Dermis blood vessel endothelial cell (primary cell): ENCODE measurements at places on chromosomes 3 and 15.

- DNase-seq = no peak
These were observed 39.7 kb upstream of the RNU6-1 start for GRCh38 chr15:67879440-67880129.

DNA sequence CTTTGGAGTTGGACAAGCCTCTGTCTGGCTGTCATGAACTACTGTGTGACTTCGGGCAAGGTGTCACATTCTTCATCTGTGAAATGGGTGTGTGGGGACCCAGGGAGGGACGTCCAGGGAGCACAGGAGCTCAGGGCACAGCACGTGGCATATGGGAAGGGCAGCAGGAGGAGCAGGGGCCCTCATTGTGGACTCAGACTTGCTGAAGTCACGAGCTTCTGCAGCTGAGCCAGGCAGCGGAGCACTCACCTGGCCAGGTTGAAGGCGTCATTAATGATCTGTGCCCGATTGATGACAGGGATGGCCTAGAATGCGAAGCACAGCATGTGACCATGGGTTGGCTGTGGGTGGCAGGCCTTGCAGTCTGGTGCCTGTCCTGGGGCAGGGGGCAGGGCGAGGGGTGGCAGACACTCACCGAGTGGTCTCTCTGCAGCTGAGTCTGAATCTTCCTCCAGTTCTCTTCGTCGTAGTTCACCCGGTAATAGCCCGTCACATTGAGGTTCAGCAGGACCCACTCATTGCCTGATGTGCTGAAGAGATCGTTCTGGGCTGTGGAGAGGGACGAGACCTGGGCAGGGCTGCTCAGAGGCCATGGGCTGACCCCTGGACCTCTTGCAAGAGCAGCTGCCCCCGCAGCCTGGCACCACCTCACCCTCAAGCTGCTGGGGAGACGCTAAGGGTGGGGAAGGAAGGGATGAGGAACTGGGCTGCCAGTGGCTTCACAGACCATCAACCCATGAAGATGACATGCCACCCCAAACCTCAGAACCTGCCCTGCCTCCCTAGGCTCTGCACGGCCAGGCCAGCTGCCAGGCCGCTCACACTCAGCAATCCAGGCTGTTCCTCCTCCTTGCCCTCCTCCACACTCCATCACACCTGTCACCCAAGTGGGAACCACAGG, 15.4 kb downstream of the ANPEP start:
- DNase-seq = no peak

DNA sequence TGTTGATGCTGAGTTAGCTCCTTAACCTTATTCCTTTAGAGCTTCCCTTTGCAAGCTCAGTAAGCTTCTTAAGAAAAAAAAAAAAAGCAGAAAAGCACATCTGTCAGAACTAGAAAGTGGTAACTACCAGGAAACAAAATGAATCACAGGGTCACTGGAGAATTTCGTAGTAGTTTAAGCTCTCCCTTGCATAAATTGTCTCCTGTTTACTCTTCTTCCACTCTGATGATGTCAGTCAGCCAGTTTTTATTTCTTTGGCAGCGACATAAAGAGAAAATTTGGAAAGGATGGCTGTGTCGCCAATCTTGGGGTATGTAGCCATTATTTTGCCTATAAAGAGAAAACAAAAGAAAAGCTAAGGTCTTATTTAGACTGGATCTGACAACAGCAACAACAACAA, 3.2 kb upstream of the GABRR3 start:
- DNase-seq = no peak

GRCh38 chr3:32959371-32959770, 7.9 kb downstream of the CCR4 start:
- no peak for DNase-seq

DNA sequence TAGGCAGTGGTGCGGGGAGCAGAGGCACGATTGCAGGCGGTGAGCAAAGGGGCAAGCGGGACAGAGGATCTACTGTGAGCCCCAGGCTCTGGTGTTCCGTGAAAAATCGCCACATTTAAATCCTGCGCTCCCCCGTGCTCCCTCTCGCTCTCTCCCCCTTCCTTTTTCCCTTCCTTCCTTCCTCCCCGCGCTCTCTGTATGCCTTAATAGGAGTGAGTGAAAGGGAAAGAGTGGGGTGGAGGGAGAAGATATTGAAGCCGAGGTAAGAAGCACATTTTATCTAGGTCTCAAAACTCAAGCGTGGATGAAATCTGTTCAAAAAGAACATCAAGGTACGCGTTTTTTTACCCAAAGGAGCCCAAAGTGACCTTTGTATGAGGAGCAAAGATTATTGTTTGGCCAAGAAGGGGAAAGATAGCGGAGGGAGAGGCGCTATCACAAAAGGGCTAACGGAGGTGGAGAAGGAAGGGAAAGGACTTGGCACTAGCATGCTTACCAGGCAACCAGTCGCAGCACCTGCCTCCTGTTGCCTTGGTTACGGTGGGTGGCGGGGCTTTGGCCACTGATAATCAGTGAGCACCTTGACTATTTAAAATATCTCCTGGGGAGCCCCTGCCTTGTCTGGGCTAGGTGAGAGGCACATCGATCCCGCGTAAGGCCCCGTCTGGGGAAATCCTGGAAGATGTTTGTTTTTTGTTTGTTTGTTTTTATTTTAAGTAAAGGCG, 14.9 kb upstream of the AEN start:
- no peak for DNase-seq

DNA sequence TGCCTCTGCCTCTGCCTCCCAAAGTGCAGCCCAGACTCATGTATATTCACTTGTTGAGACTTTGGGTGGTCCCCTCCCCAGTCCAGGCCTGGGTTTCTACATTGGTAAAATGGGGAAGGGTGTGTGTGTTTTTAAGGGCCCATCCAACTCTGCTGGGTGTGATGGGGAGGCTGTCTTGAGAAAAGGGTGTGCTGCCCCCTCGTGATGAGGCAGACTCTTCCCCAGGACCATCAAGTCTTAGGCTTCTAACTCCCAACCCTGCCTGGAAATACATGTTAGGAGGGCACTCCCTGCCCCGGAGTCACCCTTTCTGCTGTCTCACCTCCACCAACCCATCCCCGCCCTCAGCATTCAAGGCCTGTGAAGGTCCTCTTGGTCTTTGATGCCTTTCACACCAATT, 4.4 kb upstream of the PTPN23 start:
- no peak for DNase-seq

DNA sequence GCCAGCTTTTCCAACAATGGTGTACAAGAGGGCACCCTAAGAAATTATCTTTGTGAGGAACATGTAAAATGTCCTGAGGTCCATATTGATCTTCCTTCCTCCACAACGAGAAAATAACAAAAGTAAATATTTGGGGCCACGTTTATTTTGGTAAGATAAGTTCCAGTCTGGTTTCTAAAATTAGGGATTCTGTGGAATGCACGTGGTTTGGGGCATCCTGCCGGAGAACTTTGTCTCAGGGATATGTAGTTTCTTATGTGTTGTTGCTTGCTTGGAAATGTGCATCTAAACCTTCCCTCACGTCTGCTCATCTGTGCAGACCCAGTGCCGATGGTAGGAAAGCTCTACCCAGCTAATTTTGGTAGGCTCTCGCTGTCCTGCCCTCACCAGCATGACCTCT, 62.8 kb downstream of the CTDSPL start:
- no peak for DNase-seq

DNA sequence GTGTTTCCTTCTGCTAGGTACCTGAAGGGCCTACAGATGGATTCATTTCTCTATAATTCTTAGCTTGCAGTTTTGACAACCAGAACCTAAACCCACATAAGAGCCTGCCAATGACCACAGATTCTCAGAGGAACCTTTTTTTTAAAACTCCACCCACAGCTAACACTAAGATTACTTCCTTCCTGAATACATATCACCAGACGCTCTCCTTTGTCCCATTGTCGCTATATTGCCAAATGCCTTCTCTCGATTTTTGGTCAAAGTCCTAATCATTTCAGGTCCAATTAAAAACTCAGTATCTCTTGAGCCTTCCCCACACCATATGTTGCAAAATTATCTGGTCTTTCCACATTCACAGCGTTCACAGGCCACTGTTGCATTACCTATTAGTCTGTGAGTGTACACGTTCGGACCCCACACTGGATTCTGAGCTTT, 12.4 kb downstream of the ZNF710 start:
- DNase-seq = peak; percentile 27

DNA sequence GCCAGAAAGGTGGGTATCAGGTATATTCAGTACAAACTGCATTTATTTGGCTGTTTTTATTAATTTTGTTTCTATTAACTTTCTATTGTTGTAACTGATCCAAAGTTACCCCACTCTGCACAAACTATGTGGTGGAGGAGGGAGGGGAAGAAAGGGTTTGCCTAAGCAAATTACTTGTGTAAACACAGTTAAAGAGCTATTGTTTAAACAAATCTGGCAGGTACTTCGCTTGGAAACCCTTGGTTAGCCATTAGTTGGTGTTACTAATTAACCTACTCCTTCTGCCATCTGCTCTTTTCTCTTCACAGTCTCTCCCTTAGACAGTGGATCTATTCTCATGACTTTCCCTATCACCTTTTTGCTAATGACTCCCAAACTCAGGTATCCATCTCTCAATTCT, 328.4 kb upstream of the NECTIN3 start:
- no peak for DNase-seq

GRCh38 chr3:28406241-28406640, 57.6 kb upstream of the AZI2 start:
- DNase-seq = no peak

GRCh38 chr15:38672814-38673670, 108.4 kb upstream of the RASGRP1 start:
- no peak for DNase-seq

DNA sequence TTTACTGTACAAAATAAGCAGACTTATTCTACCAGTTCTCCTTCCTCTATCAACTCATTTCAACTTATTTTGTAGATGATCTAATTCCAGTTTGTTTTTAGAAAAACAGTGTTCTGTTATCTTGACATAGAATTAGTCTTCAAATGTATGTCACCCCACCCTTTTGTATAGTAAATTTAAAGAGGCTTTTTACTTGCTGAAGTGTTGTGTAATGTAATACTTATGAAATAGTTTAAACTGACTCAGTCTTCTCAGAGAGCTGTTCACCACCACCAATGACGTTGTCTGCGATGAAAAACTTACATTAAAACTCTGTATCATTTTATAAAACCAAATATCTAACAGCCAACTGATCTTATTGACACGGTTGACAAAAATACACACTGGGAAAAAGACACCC, 82.9 kb downstream of the RAP2B start:
- DNase-seq = no peak

GRCh38 chr3:50123394-50124051, 31.6 kb upstream of the SEMA3F start:
- no peak for DNase-seq

GRCh38 chr3:169337500-169338078, 325.9 kb downstream of the MECOM start:
- peak; percentile 19 for DNase-seq

DNA sequence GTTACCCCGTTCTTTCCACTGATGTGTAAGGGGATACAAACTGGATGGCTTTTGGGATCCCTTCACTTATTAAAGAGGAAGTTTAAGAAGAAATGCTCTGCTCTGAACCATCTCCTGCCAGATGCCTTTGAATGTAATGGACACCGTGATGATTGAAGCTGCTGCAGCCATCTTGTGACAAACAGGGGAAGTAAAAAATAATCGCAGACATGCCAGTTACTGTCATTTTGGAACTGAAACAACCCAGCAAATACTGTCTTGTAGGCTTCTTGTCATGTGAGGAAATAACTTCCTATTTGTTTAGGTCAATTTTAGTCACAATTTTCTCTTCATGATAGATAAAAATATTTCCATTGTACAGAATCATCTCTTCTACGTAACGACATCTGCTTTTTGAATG, 224.0 kb downstream of the CHL1 start:
- DNase-seq = no peak

DNA sequence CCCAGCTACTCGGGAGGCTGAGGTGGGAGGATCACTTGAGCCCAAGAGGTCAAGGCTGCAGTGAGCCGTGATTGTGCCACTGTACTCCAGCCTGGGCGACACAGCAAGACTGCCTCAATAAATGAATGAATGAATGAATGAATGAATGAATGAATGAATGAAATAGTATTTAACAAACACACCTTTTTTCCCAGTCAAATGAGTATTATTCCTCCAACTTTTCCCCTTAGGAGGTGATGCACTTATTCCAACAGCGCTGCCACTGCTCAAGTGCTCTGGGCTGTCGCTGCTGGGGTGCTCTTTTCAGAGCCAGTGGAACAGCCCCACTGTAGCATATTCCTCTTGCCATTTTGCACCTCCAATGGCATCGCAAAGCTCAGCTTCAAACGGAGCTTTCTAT, 66.8 kb upstream of the RAD18 start:
- no peak for DNase-seq

- DNase-seq = no peak
These were observed 266.6 kb downstream of the CGGBP1 start for GRCh38 chr3:87792198-87792533.
